ENCODE measurements at places on chromosomes 12 and 14. TPM values are rescaled to one million over a fixed set of nuclear protein-coding genes. Genes with fewer than 3 reads are reported as not detected.

The KCNJ8 gene
- 2.1 TPM for total RNA-seq

The OR4K17 gene
- not detected for total RNA-seq

The SERPINA12 gene
- not detected for total RNA-seq

The ISCA2 gene
- total RNA-seq: 3.1 TPM

The MSRB3 gene
- total RNA-seq: 55.1 TPM

The ARHGEF25 gene
- 18.3 TPM for total RNA-seq

The SAMD4A gene
- 20.1 TPM for total RNA-seq

The GPX2 gene
- total RNA-seq: not detected

The GALNT9 gene
- 0.49 TPM for total RNA-seq

The RTN1 gene
- 0.27 TPM for total RNA-seq

The SERPINA10 gene
- total RNA-seq: not detected

The PYGL gene
- 39.3 TPM for total RNA-seq

The DDIT3 gene
- total RNA-seq: 60.3 TPM

The ZNF385A gene
- total RNA-seq: 1.6 TPM

The C12orf50 gene
- total RNA-seq: not detected

DNA sequence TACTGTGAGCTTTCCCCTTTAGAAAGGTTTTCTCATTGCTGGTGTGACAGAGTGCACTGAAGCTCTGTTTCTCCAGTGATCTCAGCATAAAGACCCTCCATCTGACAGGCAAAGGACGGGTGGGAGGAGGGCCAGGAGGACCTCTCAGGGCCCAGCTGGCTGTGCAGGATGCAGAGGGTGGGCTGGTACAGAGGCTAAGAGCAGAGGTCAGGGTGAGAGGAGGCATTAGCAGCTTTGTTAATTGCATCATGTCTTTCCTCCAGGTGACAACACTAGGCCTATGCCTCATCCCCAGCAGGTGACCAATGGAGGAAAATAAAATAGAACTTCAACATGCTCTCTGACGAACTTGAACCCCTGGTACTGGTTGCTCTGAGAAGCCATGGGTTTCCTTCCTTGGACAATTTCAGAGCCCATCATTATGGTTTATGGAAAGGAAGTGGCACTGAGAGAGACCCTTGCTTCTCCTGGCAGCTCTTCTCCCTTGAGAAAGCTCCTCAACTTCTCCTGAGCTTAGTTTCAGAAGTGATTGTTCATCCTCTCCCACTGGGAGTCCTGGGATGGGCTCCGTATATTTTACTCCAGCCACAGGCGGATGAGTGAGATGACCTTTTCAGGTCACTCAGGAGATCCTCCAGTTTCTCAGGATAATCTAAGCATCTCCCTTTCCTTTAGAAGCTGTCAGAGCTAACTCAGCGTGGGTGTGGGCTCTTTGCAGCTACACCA, 45.8 kb upstream of the ATP23 start:
- DNase-seq: no peak

GRCh38 chr12:114735011-114735410, 51.0 kb upstream of the TBX3 start:
- DNase-seq: no peak

- no peak for DNase-seq
Observed at GRCh38 chr12:56160193-56160763, 2.1 kb downstream of the MYL6 start.

- no peak for DNase-seq
Observed at GRCh38 chr12:57624441-57625220, 8.4 kb downstream of the B4GALNT1 start.

GRCh38 chr14:28361486-28361885, 405.1 kb upstream of the FOXG1 start:
- DNase-seq: no peak

- peak; percentile 24 for DNase-seq
Observed at GRCh38 chr12:76311796-76312195, 36.4 kb downstream of the BBS10 start.

GRCh38 chr14:22926316-22926715, 2.9 kb downstream of the PRMT5 start:
- no peak for DNase-seq

DNA sequence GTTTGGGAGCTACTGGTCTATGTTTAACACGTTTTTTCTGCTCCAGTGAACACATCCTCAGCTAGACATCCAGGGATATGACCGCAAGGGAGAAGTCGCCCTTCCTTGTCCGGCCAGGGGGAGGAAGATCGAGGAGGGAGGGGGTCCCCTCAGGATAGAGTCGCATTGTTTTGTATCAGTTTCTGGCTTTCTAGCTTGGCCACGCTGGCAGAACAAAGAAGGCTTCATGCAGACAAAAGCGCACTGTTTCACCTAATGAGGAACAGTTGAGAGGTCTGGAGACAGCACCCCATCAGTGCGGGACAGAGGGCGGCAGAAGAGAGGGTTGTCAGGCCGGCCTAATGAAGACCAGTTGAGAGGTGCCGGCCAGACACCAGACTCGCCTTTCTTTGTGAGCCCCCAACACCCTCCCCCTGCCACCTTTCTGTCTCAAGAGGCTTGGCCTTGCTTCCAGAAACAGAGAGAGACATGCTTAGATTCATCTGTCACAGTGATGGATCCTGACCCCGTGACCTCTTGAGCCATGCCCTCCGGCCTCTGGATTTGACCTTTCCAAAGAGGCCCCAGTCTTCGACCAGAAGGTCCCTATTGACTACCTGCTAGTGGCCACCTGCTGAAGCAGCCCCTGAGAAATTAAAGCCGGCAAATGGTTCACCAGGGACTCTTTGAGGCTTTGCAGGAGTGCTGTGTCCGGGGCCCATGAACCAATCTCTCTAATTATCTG, 254.7 kb upstream of the TBX3 start:
- no peak for DNase-seq

DNA sequence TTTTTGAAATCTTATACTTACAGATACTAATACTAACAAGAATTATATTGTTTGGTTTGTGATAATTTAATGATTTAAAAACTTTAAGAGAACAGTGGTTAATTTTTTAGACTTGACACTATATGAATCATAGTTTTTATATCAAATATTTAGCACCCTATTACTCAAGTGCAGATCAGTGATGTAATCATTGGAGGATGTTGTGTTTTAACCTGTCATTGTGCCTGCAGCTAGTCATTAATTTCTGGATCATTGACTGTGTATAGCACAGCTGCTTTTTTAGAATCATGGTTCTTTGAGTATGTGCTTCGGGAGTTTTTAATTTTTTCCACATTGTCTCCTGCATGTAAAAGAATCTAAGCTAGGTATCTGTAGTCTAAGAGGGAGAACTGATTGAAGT, 17.3 kb downstream of the ARID4A start:
- DNase-seq: no peak

DNA sequence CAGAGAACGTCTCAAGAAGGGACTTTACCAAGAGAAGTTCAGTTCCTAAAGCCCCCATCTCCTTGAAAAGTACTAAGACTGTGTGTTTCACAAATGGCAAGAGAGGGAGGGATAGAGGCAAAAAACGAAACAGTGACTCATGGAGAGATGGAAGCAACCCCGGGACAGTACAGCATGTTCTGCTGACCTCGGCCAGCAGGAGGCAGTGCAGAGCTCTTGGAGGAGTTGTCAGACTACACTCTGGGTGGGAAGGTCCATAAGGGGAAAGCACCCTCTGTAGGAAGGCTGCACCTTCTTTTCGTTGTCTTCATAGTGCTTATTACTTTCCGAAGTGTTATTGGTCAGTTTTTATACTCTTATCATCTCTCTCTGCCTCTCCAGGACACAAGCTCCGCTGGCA, 525.2 kb upstream of the CCDC196 start:
- peak; percentile 63 for DNase-seq

GRCh38 chr12:123839826-123840225, 77.7 kb downstream of the DNAH10 start:
- DNase-seq: no peak

DNA sequence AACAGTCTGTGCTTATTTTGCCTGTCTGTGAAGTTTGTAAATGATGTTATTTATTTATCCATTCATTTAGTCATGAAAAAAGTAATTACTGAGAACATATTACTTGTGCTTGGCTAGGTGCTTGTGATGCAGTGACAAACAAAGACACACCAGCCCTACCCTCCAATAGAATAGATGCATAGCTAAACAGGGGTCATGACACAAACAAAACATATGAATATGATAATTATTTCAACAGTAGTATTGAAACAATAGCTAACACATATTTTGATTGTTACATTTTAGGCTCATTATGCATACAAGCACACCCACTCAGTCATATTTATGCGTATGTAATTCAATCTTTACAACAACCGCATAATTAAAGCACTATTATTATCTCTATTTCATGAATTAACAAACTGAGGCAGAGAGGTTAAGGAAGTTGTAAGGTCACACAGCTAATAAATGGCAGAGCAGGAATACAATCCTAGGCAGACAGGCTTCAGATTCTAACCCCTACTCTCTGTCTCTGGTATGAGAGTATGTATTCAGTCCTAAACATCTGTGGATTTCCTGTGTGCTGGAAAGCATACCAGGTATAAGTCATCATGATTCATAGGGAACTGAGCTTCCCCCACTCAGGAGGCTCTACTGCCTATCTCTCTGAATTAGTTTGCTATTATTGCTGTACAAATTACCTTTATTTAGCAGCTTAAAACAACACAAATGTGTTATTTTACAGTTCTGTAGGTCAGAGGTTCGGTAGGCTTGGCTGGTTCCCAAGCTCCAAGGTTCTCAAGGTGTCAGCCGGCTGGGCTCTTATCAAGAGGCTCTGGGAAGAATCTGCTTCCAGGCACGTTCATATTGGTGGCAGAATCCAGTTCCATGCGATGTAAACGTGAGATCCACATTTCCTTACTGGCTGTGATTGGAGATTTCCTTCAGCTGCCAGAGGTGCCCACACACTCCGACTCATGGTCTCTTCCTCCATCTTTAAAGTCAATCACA, 509.4 kb downstream of the GALC start:
- DNase-seq: peak; percentile 51

- peak; percentile 93 for DNase-seq
Observed at GRCh38 chr14:92670160-92670559, 78.3 kb downstream of the LGMN start.

GRCh38 chr14:90132821-90133570, 71.2 kb downstream of the KCNK13 start:
- no peak for DNase-seq

GRCh38 chr12:48185181-48185919, 1.9 kb downstream of the CCDC184 start:
- no peak for DNase-seq

- no peak for DNase-seq
Observed at GRCh38 chr14:75896341-75896740, 85.5 kb downstream of the TGFB3 start.

DNA sequence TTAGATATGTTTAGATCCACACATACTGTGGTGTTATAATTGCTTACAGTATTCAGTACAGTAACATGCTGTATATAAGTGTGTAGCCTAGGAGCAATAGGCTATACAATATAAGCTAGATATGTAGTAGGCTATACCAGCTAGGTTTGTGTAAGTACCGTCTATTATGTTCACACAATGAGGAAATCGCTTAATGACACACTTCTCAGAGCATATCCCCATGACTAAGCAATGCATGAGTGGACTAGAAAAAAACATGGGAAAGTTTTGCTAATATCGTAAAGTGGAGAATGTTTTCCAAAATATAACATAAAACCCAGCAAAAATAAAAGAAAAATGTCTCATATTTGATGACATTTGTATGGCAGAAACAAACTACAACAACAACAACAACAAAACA, 27.3 kb downstream of the AKAP3 start:
- DNase-seq: no peak

- no peak for DNase-seq
Observed at GRCh38 chr12:31288381-31288780, 37.6 kb downstream of the SINHCAF start.

DNA sequence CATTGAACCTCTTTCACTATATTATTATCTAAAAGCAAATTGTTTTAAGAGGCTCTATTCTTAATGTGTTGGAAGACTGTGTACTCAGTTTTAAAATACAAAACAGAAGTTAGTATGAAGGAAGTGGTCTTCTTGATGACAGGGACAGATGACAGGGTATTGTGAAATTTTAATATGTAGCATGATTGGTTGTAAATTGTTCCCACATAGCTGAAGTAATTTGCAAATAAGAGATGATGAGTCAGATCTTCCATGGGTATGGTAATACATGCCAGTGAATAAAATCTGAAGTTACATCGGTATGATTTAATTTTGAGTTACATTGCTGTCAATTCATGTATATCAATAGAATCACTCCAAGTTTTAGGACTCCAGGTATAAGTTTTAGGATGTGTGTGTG, 454.8 kb downstream of the AEBP2 start:
- DNase-seq: peak; percentile 51

DNA sequence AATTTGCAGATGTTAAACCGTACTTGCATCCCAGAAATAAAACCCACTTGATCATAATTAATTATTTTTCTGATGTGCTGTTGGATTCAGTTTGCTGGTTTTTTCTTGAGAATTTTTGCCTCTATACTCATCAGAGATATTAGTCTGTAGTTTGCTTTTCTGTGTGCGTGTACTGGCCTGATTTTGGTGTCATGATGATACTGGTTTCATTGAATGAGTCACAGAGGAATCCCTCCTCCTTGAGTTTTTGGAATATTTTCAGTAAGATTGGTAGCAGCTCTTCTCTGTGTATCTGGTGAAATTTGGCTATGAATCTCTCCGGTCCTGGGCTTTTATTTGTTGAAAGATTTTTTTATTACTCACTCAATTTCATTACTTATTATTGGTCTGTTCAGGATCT, 100.4 kb upstream of the PMCH start:
- peak; percentile 61 for DNase-seq

GRCh38 chr12:108820707-108821406, 36.5 kb downstream of the SSH1 start:
- DNase-seq: no peak

- no peak for DNase-seq
Observed at GRCh38 chr12:55929306-55929791, 1.6 kb upstream of the DGKA start.

GRCh38 chr12:109329003-109329402, 18.7 kb upstream of the MYO1H start:
- DNase-seq: no peak

All from fibroblast of the aortic adventitia (primary cell).